Stimulated activated CD4-positive, alpha-beta T cell treated with anti-CD3 and anti-CD28 coated beads, TNF-alpha, amount 100 ng/mL, for 48 hours (primary cell): ENCODE measurements at places on chromosomes 3 and 15.

DNA sequence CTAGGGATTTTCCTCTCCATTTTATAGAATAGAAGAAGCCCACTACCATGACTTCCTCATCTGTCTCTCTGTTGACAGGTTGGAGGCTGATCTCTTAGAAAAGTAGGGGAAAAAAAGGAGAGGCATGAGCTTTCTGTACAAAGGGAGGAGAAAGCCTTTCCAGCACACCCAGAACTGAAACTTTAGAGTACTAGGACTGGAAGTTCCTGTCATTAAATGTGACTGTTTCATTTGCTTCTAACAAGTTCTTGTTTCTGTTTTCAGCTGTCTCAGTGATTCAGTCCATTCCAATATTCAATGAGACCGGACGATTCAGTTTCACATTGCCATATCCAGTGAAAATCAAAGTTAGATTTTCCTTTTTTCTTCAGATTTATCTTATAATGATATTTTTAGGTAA lies 39.0 kb downstream of the INTS14 start:
- no peak for DNase-seq

DNA sequence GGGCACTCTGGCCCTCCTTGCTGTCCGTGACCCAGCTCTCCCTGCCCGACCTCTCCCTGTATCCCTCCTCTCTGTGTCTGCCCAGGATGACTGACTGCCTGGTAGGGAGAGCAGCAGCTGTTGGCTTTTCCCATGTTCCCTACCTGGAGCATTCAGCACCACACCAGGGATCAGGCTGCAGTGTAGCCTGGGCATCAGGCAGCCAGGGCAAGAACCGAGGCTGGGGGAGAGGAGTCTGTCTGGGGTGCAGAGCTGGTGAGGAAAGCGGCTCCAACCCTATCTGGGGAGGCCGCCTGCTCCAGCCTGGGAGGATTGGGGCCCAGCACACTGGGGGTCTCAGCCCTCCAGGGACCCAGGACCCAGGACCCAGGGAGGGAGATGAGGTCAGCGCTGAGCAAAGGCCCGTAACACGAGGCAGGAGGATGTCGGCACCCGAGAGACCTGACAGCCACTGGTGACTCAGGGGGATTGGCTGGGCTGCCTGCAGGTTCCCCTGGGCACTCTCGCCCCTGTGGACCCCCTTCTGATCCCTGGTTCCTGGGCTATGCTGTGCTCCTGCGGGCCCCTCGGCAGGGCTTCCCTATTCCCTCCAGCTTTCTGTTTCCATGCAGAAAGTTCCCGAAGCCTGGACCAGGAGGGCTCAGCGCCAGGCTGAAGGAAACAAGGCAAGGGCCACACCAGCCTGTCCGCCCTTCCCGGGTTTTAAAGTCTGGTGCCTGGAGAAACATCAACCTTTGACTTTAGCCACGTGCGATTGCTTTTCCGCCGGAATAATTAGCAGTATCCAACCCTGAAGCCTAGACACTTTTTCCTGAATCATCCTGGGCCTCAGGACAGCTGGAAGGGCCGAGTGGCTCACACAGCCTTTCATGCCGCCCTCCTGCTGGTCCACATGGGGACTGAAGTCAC lies 128.2 kb upstream of the MEF2A start:
- no peak for DNase-seq

- no peak for DNase-seq
Observed at GRCh38 chr3:184737641-184738505, 26.0 kb upstream of the MAGEF1 start.

DNA sequence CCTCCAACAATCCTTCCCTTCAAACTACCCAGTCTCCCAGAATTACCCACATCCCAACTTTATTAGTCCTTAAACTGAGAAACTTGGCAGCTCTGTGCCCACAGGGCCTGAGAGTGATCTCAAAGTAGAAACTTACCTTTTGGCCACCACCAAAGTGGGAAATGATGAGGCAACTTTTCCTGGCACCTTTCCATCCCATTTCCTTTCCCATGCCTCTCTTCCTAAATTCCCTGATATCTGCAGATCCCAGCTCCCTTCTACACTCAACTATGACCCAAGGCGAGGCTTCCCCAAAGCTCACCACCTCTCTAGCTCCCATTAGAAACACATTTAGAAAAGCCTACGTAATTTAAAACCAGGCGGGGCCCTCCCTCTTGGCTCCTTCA lies 271.9 kb downstream of the FOXP1 start:
- DNase-seq: no peak

GRCh38 chr3:128226795-128227395 lies 73.6 kb downstream of the EEFSEC start:
- no peak for DNase-seq

- no peak for DNase-seq
Observed at GRCh38 chr15:87572381-87572910, 684.1 kb downstream of the NTRK3 start.

DNA sequence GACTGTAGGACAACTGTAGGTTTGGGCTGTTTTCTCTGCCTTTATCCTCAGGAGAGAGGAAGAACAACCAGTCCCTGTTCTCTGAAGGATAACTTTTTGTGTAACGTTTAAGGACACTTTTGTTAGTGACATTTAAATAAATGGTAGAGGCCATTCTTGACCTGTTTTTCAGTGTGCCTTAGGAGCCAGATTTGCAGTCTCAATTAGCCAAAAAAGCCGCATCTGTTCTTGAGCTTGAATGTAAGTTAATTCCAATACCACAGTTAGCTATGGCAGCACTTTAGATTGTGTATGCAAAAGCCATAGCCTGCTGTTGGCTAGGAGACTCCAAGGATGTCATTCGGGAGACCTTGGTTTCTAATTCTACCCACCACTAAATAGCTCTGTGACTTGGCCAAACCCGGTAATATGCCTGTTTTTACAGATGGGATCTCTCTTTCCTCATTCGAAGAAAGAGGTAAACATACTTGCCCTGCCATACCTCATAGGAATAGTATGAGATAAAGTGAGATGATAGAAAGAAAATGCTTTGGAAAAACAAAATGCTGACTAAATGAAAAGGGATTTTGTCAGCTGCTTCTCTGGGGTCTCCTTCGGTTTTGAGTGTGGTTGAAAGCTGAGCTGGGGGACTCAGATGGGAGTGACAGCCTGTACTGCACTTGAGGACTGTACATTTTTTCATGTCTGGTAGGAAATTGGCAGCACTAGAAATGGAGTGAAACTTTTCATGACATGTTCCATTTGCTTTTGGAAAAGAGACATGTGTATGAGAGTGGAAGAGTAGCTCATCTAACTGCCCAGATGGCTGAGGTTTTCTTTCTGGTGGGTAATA lies 57.3 kb upstream of the ROPN1 start:
- DNase-seq: no peak

DNA sequence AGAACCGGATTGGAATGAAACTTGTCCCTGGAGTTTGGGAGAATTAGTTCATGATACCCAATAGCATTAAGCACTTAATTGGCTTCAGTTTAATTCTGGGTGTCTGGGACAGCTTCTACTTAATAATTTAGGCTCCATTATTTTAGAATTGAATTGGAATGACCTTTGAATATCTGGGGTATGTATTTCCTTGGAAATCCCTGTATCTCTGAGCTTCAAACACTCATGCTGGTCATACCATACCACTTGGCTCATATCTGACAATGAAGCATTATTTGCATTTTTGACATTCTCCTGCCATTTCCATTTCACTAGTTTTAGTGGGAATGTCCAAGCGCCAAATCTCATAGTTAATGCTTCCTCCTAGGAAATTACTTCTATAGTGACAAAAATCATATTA lies 393.1 kb downstream of the DIPK2A start:
- no peak for DNase-seq
